ENCODE measurements at places on chromosomes 16 and 17.

DNA sequence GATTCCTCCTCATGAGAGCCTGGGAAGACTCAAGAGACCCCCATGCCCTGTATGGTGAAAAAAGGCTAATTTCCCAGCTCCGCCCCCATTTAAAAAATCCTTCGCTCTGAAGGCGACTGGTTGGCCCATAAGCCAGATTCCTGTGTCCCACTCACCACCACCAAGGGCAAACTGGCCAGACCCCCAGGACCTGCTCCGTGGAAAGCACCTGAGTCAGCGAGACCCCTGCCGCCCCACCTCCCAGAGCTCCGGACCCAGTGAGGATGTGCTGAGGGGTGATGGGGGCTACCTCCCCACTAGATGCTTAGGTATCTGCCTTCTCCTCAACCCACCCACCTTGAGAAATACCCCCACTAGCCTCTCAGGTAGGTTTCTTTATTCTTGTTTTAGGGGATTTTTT is 42.2 kb downstream of the RBFOX3 start:
- no peak for DNase-seq

DNA sequence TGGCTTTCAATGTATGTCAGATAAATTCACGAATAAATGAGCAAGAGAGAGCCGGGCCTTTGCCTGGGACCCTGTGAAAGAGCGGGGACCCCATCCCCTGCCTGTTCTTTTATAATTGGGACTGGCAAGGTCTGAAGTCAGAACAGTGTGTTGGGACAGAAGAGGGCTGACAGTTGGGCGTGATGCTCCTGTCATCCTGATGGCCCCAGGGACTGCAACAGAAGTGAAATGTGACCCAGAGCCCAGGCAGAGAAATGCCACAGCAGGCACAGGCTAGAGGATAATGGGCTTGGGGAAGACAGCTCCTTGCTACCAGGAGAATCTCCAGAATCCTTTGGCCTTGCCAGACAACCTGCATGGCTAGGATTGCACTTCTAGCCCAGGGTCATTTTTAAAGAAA is 37.9 kb downstream of the GSG1L start:
- DNase-seq, result no peak

DNA sequence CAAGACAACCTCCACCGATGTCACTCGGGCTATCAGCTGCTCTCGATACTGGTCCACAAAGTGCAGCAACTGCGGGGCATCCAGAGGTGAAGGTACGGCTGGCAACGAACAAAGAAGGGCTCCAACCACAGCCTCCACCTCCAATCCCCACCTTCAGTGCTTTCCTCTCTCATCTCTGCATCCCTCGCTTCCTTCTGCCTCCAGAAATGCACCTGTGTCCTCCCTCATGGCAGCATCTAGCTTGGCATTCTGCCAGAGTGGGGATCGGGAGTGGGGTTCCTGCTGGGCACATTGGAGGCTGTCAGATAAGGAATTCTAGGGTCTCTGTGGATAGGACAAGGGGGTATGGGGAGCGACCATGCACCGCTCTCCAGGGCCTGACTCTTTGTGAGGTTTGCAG is 28.6 kb downstream of the MIS12 start:
- DNase-seq, result no peak

DNA sequence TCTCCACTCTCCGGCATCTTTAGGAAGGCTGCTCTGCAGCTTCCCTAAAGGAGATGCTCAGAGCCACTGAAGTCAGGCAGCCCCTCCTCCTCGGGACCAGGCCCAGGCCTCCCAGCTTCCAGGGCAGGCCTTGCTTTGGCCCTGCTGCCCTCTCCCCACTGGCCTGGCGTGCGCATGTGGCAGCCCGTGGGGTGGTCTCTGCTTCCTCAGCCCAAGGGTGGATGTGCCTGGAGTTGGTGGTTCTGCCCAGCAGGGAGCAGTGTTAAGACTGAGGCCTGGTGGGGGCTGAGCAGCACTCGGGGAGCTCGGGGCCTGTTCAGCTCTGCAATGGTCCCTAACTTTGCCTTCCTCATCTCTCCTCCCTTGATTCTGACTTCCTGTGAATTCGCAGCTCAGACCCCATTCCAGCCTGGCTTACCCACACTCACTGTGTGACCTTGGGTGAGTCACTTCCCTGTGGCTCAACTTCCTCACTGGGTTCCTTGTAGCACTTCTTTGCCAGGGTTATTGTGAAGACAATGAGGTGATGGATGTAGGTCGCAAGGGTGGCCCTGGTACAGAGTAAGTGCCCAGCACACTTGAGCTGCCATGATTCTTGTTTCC is 63.2 kb downstream of the NKD1 start:
- no peak for DNase-seq

- DNase-seq, result no peak
Measured at GRCh38 chr16:28984091-28984490, 761 bp upstream of the LAT start.

DNA sequence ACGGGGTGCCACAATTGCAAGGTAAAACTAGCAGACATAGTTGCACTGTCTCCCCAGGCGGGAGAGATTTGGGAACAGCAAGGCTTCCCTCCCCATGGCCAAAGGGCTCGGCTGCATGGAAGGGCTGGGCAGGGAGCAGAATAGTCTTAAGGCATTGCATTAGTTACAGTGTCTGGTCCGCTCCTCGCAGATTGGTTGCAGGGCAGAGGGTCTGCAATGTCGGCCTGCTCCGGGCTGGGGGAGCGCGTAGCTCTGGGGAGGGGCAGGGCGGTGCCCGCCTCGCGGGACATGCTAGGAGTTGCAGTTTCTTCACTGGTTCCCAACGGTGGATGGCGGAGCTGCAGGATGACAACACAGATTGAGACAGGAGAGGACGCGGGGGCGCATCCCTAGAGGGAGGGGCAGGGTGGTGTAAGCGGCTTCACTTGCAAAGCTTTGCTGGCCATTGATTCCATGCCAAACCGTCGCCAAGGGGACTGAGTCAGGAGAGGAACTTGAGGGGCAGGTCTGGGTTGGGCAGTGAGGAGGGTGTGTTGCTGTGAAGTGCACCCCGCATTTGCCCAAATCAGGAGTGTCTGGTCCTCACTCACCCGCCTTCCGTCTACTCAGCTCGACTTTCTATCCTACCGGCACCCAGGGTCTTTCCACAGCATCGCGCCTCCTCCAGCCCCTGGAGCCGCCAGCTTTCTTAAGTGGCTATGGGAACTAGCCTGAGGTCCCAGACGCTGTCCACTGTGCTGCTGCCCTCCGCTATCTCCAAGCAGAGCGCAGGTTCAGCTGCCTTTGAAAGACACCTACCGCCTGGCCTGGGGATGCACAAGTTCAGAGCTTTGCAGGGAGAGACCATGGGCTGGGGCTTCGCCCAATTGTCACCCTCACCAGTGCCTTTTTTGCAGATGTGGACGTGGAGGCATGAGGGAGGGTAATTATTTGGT is 1748.9 kb downstream of the TP53TG3F start:
- DNase-seq, result no peak

GRCh38 chr16:424623-425081 is 797 bp upstream of the RAB11FIP3 start:
- DNase-seq, result no peak

GRCh38 chr16:59988591-59988990 is 1254.5 kb upstream of the GOT2 start:
- no peak for DNase-seq

DNA sequence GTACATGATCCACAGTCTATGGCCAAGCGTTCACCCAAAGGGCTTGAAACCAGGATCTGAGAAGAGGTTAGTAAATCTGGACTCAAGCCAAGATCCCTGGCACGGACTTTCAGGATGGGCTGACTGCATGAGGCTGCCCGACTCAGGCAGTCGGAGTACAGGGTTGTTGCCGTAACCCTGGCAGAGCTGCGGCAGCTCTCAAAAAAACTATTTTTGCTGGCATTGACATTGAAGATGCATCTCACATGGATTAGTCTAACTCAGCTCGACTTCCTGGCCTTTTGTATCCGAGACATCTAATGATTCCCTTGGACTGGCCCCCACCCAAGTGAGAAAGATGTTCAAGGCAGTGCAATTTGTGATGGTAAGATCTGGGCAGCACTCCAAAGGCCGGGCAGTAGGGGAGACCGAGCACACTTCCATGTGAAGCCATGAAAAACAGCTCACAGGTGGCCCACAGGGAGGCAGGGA is 6.2 kb downstream of the SLC47A1 start:
- DNase-seq, result no peak

DNA sequence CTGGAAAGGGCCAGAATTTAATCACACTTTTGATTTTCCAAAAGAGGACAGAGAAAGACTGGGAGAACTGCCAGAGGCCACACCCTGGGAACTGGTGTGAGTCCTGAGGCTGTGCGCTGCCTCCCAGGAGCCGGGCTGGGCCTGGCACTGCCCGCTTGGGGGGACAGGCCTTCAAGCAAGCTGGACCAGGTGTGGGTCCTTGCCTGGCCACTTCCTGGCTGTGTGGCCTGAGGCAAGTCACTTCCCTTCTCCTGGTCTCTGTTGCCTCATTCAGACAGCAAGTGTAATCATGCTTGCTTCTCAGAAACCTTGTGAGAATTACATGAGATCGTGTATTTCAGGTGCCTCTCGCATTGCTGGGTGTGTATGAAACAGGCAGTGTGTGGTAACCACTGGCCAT is 143.0 kb downstream of the SNX29 start:
- DNase-seq, result no peak

DNA sequence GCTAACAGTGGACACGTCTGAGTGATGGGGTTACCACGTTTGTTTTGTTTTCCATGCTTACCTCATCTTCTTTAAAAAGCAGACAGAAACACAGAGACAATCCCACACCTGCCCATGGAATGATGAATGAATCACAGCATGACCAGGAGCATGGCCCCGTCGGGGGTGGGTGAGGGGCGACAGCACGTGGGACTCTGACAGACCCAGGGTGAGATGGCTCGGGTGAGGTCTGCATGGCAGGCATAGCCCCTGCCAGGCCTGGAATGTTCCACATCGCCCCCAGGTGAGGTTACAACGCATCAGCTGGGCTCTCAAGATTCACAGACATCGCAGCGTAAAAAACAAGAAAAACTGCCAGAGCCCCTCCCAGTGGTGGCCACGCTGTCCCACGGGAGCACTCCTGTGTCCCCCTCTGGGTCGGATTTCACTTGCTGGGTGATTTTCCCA is 18.1 kb downstream of the SLC7A5 start:
- DNase-seq, result no peak

DNA sequence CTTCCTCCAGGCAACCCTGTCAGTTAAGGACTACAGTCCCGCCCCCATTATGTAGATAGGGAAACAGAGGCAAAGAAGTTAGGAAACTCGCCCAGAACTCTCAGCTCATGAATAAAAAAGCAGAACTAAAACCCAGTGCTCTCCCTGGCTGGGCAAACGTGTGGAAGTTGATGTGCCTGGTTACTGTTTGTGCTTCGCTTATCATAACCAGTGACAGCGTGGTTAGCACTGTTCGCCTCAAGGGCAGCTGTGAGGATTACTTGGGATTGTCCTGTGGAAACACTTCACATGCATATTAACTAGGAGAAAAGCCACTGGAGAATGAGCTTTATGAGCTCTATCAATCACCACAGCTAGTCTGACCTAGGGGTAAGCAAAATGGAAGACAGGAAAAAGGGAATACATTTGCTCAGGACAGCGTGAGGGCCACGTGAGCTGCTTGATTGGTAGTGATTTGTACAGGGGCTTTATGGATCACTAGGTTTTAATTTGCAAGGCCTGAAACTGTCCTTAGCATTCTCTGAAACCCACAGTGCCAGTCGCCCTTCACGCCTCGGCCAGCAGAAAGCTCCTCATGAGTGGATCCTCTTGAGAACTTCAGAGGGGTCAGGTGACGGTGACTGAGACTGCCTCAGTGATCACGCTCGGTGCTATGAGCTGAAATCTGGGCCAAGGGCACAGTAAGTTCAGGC is 19.9 kb downstream of the CYB5D2 start:
- no peak for DNase-seq

DNA sequence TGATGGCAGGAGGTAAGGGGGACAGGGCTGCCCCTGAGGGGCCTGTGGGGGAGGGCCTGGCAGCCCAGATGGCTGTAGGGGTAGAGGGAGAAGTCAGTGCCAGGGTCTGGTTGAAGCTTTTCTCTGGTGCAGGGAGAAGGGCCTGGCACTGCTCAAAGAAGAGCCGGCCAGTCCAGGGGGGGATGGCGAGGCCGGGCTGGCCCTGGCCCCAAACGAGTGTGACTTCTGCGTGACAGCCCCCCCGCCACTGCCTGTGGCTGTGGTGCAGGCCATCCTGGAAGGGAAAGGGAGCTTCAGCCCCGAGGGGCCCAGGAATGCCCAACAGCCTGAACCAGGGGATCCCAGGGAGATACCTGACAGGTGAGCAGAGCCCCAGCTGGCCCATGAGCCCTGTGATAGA is 2.8 kb upstream of the NOL3 start:
- DNase-seq, result no peak

- DNase-seq, result no peak
Measured at GRCh38 chr17:75159196-75160031, 5.1 kb upstream of the JPT1 start.

GRCh38 chr17:31931756-31932155 is 5.1 kb upstream of the SUZ12 start:
- DNase-seq, result no peak

DNA sequence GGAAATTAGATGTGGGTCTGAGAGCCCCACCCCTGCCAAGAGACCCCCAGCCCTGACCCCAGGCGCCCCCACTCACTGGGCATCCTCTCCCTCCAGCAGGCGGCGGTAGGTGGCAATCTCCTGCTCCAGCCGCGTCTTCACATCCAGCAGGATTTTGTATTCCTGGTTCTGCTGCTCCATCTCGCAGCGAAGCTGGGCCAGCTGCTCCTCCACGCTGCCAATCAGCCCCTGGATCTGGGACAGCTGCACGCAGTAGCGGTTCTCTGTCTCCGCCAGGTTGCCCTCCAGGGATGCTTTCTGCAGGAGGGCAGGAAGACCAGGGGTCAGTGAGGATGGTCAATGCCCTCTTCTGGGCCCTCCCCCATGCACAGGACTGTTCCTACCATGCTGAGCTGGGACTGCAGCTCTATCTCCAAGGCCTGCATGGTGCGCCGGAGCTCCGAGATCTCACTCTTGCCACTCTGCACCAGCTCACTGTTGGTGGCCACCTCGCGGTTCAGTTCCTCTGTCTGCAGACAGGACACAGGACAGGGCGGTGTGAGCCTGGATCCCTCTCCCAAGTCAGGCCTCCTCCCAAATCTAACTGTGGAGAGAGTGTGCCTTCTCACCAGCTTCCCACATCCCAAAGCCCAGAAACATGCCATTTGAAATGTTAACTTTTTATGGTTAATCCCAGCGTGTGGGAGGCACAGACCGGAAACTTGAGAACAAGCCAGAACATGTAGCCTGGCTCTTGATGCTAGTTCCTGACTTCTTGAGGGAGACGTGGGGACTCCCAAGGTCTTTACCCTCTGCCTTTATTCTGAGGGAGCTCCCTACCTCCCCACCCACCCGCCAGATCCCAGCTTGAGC is 3.6 kb downstream of the KRT17 start:
- no peak for DNase-seq

- DNase-seq, result no peak
Measured at GRCh38 chr16:65832679-65833078, 533.8 kb upstream of the CDH5 start.

- no peak for DNase-seq
Measured at GRCh38 chr17:36004594-36005108, 3.3 kb upstream of the CCL15 start.

- peak; percentile 73 for DNase-seq
Measured at GRCh38 chr16:68084504-68085258, 489 bp upstream of the NFATC3 start.

- no peak for DNase-seq
Measured at GRCh38 chr16:56281249-56281805, 90.0 kb downstream of the GNAO1 start.

GRCh38 chr17:2755891-2756724 is 6.7 kb upstream of the CCDC92B start:
- DNase-seq, result peak; percentile 28

GRCh38 chr16:66275775-66276428 is 90.6 kb upstream of the CDH5 start:
- peak; percentile 41 for DNase-seq
